ENCODE measurements at places on chromosomes 5 and 9.

- DNase-seq: no peak
Observed at GRCh38 chr9:5278486-5278885, 26.0 kb downstream of the RLN2 start.

DNA sequence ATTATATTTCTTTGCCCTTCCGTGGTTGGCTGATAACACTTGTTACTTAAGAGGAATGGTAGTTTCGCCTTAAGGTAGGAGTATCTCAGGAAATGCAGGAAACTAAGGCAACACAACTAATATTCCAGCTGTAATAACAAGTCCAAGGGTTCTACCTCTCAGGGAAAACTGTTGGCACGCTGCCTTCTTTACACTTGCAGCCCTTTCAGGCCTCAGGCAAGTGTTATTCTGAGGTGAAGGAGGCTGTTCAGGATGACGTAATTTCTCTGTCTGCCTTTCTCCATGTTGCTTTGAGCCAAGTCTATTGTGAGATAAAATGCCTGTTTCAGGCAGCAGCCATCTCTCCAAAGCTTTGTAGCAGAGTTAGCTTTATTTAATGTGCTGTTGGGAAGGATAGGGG lies 38.0 kb downstream of the VCAN start:
- no peak for DNase-seq

GRCh38 chr9:2050236-2050635 lies 35.1 kb downstream of the SMARCA2 start:
- DNase-seq: no peak

GRCh38 chr5:169416583-169417196 lies 115.8 kb upstream of the SLIT3 start:
- no peak for DNase-seq

DNA sequence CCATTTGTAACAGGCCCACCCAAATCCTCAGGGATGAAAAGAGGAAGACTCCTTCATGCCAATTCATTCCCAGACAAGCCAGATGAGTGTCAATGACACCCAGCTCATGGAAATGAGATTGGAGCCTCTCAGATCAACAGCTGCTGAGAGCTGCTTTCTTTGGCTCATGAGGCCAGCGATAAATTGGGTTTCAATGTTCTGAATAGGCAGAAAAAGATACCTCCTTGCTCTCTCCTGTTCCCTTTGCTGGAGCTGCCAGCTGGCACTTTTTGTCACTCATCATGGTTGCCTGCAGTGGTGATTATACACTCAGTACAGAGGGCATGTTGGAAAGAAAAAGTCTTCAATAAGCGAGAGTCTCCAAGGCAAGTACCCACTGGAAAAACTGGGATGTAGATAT lies 47.1 kb downstream of the SH3RF2 start:
- DNase-seq: no peak

- DNase-seq: no peak
Observed at GRCh38 chr9:93954434-93955061, 607 bp downstream of the BARX1 start.

DNA sequence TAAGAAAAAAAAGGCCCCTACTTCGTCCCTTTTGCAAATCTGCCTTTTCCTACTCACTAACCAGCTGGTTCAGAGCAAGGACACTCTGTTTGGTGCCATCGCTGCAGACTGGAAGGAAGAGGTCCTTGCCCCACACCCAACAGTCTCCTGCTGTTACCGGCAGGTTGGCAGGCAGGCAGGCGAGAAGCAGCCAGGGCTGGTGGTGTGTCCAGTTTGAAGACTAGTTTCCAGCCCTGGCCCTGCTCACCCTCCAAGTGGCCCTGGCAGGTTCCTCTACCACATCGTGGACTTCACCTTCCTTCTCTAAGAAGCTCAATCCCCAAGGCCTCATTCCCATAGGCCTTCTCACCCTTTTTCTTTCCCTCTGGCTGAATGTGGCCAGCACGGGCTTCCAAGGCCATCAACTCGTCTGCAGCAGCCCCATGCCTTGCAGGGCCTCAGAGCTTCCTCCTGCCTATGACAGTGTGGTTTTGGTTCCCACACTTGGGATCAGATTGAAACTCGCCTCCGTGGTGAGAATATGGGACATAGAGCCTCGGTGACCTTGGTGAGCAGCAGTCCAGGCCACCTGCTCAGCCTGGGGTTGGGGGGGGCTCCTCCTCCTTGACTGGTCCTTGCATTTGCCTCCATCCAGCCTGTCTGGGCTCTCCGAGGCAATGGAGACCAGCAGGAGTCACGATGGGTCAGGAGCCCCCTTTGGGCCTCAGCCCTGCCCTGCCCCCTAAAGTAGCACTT lies 22.9 kb downstream of the TGFBI start:
- DNase-seq: no peak

DNA sequence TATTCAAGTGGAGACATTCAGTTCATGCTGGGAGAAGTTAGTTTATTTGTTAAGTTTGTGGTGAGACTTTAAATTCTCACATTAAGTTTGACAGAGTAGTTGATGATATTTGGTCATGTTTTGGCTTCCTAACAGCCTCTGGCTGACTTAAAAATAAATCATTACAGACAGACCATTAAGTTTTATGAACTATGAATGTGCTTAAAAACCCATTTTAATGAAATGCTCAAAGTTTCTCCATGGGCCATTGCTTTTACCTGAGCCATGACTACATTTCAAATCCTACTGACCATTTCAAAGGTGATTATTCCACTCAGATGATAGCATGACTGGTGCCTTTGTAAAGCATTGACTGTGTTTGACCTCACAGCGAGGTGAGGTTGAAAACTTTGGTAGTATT lies 192.7 kb downstream of the LRRC70 start:
- no peak for DNase-seq

GRCh38 chr9:99573085-99573484 lies 248.6 kb upstream of the NR4A3 start:
- DNase-seq: no peak

- DNase-seq: no peak
Observed at GRCh38 chr5:165209101-165209727, 1703.8 kb downstream of the MAT2B start.

DNA sequence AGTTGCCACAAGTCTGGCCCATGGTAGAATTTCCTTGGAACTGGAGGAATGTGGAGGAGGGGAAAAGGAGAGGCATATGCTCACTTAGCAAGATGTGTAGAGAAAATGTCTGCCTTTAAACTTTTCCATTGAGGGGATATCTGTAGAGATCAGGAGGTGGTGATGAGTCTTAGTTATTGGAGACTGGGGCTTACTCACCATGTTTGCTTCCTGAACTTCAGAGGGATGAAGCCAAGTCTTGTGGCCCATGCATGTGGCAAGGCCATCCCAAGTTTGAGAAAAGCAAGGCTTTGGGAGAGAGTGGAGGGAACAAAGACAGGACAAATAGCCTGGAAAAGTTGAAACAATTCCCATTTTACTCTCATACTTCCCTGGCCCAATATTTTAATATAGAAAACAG lies 124.5 kb downstream of the GDNF start:
- DNase-seq: no peak

DNA sequence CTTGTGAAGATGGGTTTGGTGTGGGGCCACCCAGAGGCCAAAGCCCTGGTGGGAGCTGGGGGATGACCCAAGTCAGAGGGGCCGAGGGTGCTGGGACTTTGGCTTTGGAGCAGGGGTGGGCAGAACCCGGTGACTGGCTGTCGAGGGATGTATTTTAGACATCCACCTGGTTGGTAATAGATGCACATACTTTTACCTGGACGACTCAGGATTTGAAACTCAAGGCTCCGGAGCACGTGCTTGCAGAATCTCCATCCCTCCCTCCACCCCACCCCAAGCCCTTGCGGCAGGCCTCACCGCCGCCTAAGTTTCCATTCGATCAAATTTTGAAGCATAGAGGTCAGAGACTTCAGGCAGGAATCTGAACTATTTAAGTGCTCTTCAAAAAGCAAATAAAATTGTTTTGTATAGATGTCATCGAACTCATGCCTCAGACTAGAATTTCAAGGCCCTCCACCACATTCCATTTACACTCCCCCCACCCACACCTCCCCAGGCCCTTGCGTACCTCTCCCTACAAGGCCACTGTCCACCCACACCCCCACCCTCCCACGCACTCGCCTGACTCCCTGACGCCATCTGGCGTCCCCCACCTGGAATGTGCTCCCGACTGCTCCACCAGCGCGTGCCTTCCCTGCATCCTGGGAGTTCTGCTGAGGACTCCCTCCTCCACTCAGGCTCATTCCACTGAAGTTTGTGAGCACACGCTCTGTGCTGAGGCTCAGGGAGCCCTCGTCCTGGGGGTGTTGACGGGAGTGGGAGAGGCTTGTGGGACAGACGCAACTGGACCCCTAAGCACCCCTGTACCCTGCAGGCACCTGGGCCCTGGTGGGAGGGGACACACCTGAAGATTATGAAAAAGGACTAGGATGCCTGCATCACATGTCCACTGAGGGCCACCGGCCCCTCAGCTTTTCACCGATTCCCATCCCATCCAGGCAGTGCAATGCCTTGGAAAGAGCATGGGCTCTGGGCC lies 56.4 kb upstream of the RPL26L1 start:
- no peak for DNase-seq

DNA sequence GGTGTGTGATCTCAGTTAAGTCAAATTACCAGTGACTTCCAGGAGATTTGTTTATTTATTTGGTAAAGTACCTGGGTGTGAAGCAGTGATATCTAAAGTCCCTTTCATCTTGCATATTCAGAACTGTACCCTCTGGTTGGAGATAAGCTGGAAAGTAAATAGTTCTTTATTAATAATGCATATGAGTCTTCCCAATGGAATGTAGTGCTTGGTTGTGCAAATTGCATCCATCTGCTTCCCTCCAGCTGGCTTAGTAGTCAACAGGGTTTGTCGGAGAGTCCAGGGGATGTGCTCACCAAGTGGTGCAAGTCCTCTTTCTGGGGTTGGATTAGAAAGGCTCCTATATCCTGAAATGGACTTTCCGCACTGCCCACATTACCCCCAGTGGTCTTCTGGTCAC lies 42.0 kb downstream of the TRPM3 start:
- DNase-seq: no peak

DNA sequence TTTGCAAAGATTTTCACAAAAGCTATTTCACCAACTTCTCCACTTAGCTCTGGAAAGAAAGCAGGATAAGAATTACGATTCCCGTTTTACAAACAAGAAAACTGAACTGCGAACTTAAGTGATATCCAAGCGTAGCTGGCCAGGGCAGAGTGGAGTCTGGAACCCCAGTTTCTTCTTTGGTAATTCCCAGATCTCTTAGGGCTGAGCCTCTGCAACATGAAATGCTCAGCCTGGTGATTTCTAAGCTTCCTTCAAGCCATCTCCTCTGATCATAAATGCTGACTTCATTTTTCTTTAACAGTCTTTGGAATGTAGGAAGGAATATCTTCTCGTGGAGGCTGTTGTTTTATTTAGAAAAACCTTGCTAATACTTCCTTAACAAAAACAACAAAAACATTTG lies 620.0 kb downstream of the CCDC171 start:
- no peak for DNase-seq

DNA sequence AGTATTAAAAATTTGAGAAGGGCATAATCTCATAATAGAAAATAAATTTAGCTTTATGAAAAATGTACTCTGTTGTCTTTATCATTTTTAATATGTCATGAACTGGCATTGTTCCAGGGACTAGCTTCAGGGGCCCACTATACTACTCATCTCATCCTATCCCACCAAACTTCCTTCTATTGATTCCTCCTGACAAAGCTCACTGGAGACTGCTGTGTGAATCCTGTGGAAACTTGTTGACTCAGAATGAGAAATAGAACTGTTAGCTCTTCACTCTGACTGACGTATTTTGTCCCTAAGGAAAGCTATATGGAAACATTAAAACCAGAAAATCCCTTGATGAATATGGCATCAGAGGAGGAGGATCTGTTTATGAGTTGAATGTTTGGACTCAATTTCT lies 29.8 kb upstream of the BNIP1 start:
- DNase-seq: no peak

- DNase-seq: no peak
Observed at GRCh38 chr9:13567833-13568232, 288.3 kb upstream of the MPDZ start.

Data from stimulated activated effector memory CD8-positive, alpha-beta T cell treated with anti-CD3 and anti-CD28 coated beads, Interleukin-12 subunit alpha, Interleukin-12 subunit beta, amount 100 ng/mL, for 72 hours (primary cell).